ENCODE measurements at places on chromosomes 11 and 22.

- DNase-seq, result no peak
Measured at GRCh38 chr11:78576549-78577097, 2.0 kb upstream of the NARS2 start.

GRCh38 chr11:77506857-77507256 is 33.0 kb upstream of the PAK1 start:
- DNase-seq, result no peak

- DNase-seq, result no peak
Measured at GRCh38 chr11:45900916-45901617, 6.0 kb downstream of the FREY1 start.

GRCh38 chr11:1529774-1530173 is 42.3 kb downstream of the DUSP8 start:
- DNase-seq, result no peak

GRCh38 chr11:72105888-72106287 is at the start of gene TOMT:
TSS of gene TOMT (plus strand) at chr11:72105924. CDS start at chr11:72105952, 28 bp downstream.
- no peak for DNase-seq

GRCh38 chr22:39268645-39269044 is 23.9 kb upstream of the PDGFB start:
- DNase-seq, result no peak

- DNase-seq, result no peak
Measured at GRCh38 chr11:74371269-74372052, 26.8 kb downstream of the PGM2L1 start.

DNA sequence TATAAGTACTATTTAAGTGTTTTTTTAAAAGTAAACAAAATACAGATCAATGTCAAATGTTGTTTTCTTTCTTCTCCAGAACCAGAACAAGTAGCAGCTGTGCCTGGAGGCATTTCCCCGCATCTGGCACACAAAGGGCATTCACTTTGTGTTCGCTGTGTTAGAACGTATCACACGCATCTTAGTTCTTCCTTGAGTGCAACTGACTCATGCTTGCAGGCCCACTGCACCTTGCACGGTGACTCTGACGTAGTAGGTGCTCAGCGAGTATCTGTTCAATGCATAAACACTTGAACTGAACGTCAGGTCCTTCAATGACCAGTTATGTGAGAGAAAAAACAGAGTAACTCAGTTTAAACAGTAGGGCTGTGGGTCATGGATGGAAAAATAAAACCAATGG is 3.5 kb downstream of the IFT27 start:
- no peak for DNase-seq

GRCh38 chr22:37971475-37972434 is 12.6 kb downstream of the SOX10 start:
- no peak for DNase-seq

GRCh38 chr11:70048279-70049024 is 29.7 kb upstream of the ANO1 start:
- DNase-seq, result peak; percentile 4

GRCh38 chr11:33001281-33001680 is 14.4 kb upstream of the DEPDC7 start:
- no peak for DNase-seq

- no peak for DNase-seq
Measured at GRCh38 chr22:49867303-49868265, 13.9 kb downstream of the ZBED4 start.

Measured in RKO (cell line).